ENCODE measurements at places on chromosomes 3 and 15.

- no peak for DNase-seq
Observed at GRCh38 chr3:25174251-25174650, 253.8 kb upstream of the RARB start.

DNA sequence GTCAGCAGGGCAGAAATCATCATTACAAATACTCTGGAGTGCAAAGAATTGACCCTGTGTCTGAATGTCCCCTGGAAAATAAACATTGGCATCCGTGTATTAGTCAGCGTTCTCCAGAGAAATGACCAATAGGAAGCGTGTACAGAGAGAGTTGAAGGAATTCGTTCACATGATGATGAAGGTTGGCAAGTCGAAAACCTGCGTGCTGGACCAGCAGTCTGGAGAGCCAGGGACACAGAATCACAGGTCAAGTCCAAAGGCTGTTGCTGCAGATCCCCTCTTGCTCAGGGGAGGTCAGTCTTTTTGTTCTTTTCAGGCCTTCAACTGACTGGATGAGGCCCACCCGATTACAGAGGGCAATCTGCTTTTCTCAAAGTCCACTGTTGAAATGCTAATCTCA is 16.6 kb downstream of the GP9 start:
- DNase-seq, result no peak

GRCh38 chr3:38519000-38519399 is 22.9 kb downstream of the EXOG start:
- DNase-seq, result no peak

GRCh38 chr3:29754346-29754745 is 473.5 kb downstream of the RBMS3 start:
- DNase-seq, result no peak

GRCh38 chr15:70047386-70048197 is 50.1 kb downstream of the TLE3 start:
- no peak for DNase-seq

DNA sequence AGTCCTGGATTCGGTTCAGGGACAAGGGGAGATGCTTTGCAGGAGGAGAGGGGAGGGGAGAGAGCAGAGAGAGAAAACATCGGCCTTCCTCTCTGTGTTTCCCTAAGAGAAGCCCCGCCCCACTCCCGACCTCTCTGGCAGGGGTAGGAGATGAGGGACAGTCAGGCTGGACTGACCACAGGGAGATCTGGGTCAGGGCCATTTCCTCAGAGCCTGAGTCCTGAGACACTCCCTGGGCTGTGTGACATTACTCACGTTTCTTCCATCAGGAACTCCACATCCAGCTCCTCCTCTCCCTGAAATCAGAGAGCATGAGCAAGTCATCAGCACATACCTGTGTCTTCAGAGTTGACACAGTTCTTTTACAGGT is 9.1 kb downstream of the PLA2G4D start:
- DNase-seq, result no peak
